ENCODE measurements at places on chromosomes 6 and 20.

DNA sequence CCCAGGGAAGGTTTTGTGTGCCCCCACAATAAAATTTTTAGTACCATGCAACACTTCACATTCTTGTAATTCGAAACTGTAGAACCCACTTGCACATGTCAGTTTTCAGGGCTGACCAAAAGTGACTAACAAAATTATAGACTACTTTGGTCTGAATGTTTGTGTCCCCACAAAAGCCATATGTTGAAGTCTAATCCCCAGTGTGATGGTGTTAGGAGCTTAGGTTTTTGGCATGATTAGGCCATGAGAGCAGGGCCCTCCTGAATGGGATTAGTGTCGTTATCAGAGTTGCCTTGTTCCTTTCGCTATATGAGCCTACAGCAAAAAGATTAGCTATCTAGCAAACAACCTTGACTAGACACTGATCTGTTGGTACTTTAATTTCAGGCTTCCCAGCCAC lies 49.0 kb upstream of the TENT5A start:
- DNase-seq: no peak

- no peak for DNase-seq
Measured at GRCh38 chr6:38212579-38212978, 393.1 kb downstream of the ZFAND3 start.

DNA sequence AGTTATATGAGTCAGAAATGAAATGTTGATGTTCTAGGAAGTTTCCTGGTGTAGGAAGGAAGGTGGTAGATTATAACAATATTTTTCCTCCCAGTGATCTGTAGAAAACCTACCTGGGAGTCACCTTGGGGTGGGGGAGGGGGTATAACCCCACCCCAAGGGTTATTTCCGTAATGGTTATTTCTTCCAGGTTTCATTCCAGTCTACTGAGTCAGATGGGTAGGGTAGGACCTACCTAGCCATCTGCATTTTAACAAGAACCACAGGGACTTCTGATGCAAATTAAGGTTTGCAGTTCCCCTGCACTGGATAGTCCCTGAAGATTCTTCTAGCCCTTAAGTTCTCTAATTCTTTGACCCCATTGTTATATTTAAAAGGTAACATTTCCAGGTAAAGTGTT lies 88.9 kb downstream of the ARMC2 start:
- no peak for DNase-seq

GRCh38 chr6:159098636-159099106 lies 53.9 kb upstream of the TAGAP start:
- DNase-seq: peak; percentile 41

DNA sequence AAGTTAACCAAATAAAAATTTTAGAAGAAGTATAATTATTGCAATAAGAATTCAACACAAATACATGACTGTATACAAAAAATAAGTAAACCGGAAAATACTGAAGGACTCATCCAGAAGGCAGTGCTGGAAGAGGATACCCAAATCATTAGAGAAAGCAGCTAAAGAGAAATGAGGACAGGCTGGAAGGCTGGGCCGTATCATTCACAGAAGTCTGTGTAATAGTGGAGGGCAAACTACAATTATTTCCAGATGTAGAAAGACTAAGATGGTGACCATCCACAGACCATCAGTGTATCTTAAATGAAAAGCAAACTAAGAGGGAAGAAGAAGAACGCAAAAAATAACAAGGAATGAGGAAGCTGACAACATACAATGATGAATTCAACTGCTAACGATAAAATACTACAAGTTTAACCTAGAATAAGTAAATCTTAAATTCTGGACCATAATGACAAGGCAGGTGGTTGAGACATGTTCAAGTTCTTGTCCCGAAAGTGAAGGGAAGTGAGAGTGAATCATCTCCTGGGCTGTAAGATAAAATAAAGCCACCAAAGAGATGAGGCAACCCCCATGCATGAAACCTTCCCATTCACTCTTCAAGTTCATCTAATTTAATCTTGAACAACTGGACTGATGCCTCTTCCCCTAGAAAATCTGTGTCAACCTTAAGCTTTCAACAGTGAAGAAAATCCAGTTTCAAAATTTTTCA lies 71.5 kb downstream of the SLC23A2 start:
- DNase-seq: no peak

DNA sequence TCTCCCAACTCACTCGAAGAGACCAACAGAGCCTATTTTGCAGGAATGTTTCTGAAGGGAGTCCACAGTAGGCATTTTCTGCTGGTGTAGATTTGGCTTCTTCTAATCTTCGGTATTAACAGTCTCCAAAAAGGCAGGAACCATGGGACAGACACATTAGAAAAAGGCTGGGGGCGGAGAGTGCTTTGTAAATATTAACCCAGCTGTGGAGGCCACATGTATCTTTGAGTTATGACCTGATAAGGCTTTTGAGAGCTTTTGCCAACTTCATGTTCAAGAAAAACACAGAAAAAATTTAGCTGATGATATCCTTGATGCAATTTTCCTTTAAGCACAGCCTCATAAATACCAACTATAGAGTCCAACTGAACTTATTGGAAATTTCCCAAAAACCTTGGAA lies 119.4 kb upstream of the TSHZ2 start:
- DNase-seq: no peak

DNA sequence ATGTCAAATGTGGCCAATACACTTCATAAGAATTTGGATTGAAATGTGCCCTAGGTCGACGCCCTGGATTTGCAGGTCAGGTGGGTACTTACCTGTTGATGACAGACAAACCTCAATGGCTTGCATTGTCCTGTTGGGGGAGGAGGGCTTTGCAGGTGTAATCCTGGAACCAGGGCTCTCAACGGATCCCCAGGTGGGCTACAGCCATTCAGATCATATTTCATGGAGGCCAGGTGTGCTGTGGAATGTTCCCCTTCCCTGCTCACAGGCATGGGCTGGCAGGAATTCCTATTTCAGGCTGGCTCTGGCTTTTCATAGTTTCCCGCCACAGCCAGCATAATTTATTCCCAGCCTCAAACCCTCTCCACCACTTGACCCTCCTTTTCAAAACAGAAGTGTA lies 254.7 kb downstream of the SMOC2 start:
- no peak for DNase-seq

DNA sequence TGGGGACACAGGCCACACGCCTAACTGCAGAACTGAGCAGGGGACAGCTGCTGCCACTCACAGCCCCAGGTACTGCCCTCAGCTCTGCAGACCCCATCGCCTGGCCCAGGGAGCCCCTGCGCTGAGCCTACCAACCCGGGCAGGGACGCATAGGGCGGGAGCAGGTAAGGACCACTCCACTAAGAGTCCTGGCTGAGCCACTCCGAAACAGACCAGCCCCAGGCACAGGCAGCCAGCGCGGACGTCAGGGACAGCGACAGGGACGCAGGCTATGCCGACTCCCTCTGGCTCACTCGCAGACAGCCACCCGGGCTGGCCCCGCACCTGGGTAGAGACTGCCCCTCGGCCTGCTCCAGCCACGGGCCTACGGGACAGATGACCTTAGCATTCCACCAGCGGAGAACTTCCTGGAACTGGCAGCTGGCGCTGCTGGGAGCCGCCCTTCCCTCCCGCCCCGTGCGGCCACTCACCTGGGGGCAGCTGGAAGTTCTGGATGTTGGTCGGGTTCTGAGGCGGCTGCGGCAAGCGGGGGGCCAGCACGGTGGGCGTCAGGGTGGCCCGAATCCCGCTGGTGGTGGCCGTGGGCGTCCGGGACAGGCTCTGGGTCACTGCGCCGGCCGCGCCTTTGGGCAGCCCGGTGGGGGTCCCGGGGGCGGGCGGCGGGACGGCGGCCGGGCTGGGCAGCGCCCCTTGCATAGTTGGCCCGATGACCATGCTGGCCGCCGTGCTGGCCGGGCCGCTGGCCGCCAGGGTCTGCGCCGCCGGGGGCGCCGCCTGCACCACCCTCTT lies 1.5 kb downstream of the TAF4 start:
- no peak for DNase-seq

DNA sequence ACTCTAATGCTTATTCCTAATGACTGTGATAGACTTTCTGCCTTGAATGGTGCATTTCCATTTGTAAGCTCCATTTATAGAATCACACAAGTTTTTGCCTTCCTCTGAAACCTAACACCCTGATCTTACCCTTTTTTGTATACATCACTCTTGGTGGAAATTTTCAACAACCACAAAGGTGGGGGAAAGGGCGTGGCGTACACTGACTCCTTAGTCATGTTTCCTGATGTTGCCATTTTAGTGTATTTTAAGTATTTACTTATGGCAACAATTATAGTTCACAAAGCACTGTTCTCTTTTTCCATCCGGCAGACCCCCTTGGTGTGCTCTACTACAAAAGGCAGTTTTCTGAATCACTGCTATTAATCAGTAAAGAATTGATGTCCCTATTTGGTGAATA lies 92.0 kb downstream of the ATXN1 start:
- peak; percentile 50 for DNase-seq

DNA sequence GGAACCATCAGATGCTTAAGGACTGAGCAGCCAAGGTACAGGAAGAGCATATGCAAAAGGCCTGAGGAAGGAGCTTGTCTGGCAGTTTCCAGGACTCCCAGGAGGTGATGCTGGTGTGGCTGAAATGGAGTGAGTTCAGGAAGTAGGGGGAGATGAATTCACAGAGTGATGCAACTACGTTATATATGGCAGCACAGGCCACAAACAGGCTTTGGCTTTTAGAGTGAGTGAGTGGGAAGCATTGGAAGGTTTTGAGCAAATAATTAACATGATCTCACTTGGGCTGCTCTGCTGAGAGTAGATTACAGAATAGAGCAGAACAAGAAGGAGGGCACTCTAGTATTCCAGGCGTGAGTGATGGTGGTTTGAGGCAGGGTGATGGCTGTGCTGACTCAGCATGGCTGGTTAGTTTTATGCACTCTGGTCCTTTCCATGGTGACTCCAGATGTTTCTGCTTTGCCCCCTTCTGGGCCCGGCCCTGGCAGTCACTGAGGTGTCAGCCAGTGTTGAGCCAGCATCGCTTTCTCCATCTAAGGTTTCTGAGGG lies 6.5 kb downstream of the BTN2A2 start:
- no peak for DNase-seq

DNA sequence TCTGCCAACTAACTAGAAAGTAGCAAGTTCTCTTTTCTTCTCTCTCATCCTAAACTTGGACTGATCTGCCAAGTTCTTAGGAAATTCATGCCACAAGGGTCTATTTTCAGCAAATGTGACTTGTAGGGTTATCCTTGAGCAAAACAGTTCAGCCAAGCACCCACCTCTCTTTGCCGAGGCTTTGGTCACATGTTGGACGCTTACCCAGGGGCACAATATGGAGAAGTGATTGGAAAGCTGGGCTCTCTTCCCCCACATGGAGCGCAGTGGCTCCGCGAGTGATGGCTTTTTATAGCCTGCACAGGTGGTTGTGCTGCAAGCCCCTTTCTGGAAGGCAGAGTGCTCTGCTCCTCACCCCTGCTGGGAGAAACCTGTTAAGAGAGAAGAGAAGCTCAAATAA lies 47.7 kb upstream of the FNDC1 start:
- no peak for DNase-seq

- no peak for DNase-seq
Measured at GRCh38 chr6:128135325-128135724, 234.5 kb upstream of the THEMIS start.

- DNase-seq: no peak
Measured at GRCh38 chr20:36249450-36249849, 13.2 kb downstream of the AAR2 start.

DNA sequence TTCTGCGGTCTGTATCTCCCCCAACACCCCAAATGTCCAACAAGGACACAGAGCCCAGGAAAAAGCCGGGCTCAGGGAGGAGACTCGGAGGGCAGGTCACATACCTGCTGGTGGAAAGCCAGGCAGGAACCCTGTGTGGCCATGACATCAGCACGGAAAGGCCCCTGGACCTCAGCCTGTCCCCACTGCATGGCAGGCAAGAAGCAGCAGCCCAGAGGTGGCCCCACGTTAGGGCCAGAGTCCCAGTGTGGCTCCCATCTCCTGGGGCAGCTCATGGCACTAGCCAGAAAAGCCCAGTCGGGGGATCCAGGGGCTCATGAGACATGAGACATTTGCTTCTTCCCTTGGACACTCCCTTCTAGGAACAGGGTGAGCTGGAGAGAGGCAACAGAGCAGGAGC lies 258.7 kb downstream of the DLL1 start:
- DNase-seq: no peak

DNA sequence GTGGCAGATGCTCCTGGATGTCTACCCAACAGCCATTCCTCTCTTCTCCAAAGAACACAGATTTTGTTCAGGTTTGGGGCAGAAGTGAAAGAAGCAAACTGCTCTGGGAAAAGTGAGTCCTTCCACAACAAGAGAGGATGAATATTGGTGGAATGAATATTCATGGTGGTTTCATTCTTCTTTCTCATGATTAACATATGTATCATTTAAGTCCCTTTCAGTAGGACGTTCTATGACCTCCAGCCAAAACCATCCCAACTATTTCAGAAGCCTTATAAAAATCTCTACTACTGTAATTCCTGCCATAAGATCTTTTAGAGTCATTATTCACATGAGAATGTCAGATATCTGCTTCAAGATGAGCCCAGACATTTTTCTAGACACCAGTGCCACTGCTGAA lies 44.4 kb downstream of the MDN1 start:
- no peak for DNase-seq

DNA sequence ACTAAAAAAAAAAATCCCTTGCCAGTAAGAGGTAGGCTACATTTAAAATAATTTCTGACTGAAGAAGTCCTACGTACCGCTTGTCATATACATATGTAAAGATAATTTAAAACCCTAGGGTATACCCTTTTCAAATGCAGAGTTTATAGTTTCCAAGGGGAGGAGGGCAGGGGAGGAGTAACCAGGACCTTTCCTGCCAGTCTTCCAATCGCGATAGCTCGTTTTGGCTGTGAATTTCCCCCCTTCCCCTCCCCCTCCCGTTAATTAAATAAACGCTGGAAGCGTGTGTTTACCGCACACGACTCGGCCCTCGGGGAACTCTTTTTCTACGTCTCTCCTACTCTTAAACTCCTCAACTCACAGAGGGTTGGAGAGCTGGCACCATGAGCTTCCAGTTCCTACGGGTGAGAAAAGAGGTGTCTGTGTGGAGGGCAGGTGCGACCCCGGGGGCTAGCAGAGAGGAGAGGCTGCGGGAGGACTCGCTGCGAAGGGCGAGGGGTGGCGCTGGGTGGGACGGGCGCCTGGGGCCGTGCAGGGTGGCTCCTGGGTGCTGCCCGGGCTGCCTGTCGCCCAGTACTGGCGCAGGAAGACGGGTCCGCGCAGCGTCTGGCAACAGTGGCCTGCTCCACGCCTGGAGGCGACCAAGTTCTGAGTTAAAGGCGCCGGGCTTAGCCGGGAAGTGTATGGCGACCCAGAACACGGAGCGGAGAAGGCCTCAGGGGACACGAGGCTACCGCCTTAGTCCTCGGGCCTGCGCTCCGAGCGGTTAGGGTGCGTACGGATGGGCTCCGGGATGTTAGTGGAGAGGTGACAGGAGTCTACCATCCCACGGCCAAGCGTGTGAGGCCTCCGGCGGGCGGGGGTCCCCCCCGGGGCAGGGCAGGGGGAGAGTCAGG lies 4.1 kb upstream of the TFAP2C start:
- DNase-seq: no peak

DNA sequence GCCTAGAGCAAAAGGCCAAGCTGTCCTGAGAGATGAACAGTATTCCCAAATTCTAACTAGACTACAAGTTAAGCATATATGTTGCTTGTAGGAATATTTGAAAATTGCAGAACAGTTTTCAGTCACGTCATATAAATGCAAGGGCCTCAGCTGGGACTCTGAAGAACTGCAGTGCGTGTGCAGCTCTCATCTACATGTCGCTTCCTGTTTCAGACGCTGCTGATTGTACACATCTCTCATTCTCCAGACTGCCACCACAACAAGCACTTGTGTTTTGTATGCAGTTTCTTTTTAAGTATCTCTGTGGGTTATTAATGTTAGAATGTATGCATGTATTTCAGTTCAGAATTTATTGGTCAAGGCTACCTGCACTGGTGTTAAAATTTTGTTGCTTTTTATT lies 119.7 kb downstream of the MAP3K4 start:
- DNase-seq: no peak

Measured in stimulated activated CD8-positive, alpha-beta memory T cell treated with anti-CD3 and anti-CD28 coated beads, Interleukin-15, amount 100 ng/mL, for 4 hours (primary cell).